ENCODE measurements at places on chromosomes 7 and 10.

DNA sequence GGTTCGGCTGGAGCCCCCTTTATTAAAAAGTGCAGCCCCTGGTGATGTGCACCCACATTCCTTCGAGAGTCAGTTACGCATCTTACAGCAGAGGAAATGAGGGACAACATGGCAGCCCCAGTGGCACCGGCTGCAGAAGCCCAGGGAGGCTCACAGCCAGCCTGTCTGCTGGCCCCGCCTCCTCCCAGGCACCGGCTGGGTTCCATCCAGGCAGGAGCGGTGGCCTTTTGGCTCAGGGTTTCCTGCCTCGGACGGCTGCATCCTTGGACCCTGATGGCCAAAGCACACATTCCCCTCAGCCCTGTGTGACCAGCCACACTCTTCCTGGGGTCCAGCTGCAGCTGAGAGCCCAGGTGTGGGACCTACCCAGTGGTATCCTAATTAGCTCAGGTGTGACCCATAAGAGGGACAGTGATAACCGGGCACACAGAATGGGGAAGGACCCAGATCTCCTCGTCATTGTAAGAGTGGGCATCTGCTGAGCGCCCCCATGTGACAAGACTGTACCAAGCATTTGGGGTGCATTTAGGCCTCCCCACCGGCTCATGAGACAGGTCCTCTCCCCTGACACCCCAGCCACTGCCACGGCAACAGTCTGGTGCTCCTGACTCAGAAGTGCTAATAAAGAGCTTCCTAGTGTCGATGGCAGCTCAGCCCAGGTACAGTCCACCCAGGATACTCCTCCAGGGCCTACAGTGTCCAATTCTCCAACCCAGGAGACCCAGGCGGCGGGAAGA, 63.3 kb upstream of the CHST15 start:
- DNase-seq = no peak

DNA sequence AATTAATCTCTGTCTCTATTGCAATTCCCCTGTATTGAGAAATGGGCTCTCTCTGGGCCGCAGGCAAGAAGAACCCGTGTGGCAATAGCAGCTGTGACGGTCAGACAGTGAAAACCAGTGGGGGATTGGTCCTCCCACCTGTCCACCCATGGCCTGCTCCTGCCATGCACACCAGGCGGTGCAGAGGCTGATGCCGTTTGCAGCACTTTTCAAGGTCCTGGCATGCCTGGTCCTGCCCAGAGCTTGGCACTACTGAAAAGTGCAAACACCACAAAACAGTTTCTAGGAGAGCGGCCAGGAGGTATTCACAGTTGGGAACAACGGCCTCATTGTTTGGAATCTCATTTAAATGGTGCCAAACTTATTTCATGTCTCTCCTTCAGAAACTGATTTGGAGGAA, 41.5 kb downstream of the PSPH start:
- no peak for DNase-seq

- no peak for DNase-seq
Measured at GRCh38 chr7:22787951-22788350, 34.7 kb downstream of the TOMM7 start.

GRCh38 chr7:125423458-125424155, 494.0 kb upstream of the POT1 start:
- no peak for DNase-seq

DNA sequence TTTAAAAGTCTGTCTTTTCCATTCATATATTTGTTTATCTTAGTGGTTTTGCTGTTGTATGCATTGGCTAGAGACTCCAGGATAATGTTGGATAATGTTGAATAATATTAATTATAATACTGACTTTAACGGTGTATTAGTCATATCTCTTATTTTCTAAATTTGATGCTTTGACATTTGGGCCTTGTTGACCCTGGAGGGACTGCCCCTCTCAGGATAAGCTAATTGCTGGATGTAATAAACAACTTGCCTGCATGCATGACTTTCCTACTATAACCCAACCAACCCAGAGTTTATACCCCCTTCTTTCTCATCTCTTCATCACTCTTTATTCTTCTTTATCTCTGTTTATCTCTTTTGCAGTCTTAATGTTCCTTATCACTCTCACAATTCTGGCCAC, 90.9 kb upstream of the ABI1 start:
- no peak for DNase-seq

GRCh38 chr10:4234661-4235060, 449.7 kb upstream of the KLF6 start:
- DNase-seq = no peak

DNA sequence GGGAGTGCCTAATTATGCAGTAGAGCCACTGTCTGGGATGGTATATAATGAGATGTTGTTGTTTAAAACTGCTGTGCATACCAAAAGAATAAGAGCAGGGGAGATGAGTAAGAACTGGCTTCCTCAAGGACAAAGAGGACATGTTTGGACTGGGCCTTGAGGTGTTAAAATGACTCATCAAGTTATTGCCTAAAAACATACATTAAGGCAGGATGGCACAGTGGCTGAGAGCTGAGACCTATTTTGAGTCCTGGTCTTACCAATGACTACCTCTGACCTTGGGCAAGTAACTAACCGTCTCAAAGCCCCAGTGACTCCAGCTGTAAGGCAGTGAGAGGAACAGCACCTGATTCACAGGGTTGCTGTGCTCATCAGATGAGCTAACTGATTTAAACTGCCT, 71.1 kb downstream of the CFAP58 start:
- DNase-seq = no peak

DNA sequence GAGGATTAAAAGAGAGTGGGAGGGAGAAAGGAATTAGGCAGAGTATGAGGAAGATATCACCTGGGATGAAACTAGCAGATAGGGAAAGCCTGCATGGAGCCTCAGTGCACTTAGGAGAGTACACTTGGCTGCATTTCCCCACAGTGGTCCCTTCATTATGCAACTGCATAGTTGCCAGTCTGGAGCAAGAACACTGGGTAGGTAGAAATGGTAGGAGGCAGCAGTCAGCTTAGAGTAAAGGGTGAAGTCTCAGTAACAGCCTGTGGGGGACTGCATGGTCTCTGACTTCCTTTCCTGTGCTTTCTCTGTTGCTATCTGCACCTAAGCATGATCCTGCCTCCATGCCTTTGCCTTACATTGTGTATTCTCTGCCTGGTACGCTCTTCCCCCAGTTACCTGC, 14.0 kb upstream of the PCGF5 start:
- no peak for DNase-seq

- DNase-seq = no peak
Measured at GRCh38 chr7:117008886-117009531, 55.7 kb downstream of the ST7 start.

DNA sequence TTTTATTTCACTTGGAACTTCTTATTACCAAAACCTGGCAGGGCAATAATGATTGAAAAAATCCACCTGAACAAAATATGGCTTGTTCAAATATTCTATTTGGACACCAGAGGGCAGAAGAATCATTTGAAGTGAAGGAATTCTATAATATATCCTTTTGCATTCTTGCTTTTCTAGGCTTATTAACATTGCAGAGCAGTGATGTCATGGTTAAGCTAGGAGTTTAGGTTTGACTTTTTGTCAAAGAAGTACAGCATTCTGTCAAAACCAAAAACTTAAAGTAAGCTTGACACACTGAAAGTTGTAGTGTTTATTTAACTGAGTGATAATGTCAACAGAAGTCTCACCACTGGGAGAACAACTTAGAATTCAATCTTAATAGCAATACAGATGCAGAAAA, 156.0 kb downstream of the SEMA3D start:
- DNase-seq = no peak

DNA sequence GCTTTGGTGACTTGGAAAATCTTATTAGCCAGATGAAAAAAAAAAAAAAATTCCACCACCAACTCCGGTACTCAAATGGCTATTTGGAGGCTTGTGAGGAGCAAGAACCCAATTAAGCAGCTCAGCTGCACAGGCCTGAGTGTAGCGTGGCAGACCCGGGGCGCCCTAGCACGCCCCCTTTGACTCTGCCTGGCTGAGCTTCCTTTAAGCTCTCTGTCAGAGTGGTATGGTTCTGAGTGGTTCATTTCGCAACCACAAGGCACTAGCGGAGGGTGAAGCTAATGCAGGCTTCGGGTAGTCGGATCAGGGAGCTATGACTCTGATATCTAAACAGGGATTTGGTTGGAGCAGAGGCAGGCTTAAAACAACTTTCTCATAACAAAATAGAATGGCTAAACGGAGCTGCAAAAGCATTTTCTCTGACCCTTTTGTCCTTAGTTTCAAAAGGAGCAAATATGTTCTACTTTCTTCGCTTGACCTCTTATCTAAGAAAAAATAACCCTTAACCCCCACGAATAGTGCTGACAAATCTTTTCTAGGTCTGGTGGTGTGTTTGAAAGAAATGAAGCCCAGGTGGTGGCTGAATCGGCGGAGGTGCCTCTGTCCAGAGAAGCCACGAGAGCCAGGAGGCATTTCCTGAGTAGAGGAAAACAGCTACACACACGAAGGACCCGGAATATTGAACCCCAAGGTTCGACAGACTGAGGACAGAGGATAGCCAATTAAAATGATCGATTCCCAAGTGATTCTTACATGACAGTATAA, 285.4 kb upstream of the GLI3 start:
- no peak for DNase-seq

DNA sequence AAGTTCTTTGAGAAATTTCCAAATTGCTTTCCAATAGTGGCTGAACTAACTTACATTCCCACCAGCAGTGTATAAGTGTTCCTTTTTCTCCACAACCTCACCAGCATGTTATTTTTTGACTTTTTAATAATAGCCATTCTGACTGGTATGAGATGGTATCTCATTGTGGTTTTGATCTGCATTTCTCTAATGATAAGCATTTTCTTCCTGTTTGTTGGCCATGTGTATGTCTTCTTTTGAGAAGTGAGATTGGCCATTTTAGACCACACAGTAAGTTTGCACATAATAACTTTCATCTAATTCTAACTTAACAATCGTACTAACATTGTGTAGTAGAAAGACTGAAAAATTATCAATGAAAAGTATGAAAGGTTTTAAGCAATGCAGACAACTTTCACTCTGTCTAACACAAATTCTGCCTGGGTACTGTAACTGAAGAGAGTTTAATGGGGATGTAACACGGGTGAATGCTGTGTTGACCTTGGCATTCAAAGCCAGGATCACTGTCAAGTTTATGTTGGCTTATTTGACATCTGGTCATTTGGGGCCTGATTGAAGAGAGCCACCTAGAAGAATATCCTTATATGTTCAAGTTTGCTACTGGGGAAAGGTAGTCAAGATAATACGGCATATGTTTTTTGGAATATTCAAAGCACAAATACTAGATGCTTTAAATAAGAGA, 50.4 kb downstream of the FAM171A1 start:
- no peak for DNase-seq

Data from GM12891 (cell line).